GM12878 (cell line): ENCODE measurements at places on chromosomes 1 and 21. TPM values are rescaled to one million over a fixed set of nuclear protein-coding genes. Genes with fewer than 3 reads are reported as not detected.

Gene PGM1
- 57.1 and 58.2 TPM in 2 replicates for total RNA-seq

Gene FNBP1L
- 0.10 and 0.21 TPM in 2 replicates for total RNA-seq

Gene DMBX1
- not detected in 2 replicates for total RNA-seq

Gene CNR2
- total RNA-seq = 13.6 and 15.1 TPM in 2 replicates

Gene IGFN1
- not detected in 2 replicates for total RNA-seq

Gene ODF2L
- total RNA-seq = 16.6 and 17.1 TPM in 2 replicates

DNA sequence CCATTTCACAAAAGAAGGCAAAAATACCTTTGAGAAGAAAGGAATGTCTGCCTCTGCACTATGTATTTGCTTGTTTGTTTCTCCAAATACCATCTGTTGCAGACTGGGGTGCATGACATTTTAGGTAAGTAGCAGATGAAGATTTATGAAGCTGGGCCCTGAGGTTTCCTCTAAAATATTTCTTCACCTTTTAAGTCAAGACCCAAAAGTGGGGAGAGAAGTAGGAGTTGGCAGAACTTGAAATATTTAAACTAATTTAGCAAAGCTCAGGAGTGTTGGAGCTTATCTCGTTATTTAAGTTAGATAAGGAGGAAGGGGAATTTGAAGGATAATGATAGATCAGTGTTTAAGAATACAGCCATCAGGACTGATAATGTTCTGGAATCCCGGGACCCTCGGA is 152.9 kb downstream of the DHRS3 start:
- H3K4me1 ChIP-seq = no peaks in the 10 kb centered on the region
- no peak for DNase-seq
- H3K27me3 ChIP-seq = no peaks in the 10 kb centered on the region
- H3K4me3 ChIP-seq = no peak overlapping the region
- no peak overlapping the region for H3K27ac ChIP-seq

DNA sequence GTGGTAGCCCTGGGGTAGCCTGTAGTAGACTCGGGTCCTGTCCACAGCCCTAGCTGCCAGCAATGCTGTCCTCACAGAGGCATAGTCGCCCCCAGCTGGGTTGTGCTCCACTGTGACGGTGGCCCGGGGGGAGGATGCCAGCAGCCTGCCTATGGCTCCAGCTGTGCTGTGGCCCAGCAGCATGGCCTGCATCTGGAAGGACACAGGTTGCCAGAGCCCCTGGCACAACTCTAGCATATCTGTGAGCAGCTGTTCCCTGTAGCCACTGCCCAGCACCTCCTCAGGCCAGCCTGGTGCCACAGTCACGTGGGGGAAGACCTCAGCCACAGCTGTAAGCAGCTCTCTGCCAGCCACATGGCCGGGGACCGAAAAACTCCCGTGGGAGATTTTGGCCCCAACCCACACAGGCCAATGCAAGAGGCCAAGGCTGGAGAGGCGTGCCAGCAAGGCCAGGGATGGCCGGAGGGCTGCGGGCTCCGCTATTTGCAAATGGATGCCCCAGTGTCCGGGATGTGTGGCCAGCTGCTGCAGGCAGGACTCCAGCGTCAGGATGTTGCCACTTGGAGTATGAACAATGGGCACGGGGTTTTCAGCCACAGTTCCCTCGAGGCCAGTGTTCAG is 13.9 kb downstream of the FAM151A start:
- DNase-seq = no peak
- H3K4me3 ChIP-seq = no peak overlapping the region
- H3K27ac ChIP-seq = no peak overlapping the region
- H3K36me3 ChIP-seq = no peaks in the 10 kb centered on the region

- no peak overlapping the region for H3K4me3 ChIP-seq
- H3K36me3 ChIP-seq = no peaks in the 10 kb centered on the region
- no peak for DNase-seq
- H3K4me1 ChIP-seq = no peaks in the 10 kb centered on the region
- peaks cover 3% of the 10 kb centered on the region; the same call in 1 of the 2 replicates for H3K27me3 ChIP-seq
These were observed 135.1 kb downstream of the RRAGC start for GRCh38 chr1:38724160-38725131.

DNA sequence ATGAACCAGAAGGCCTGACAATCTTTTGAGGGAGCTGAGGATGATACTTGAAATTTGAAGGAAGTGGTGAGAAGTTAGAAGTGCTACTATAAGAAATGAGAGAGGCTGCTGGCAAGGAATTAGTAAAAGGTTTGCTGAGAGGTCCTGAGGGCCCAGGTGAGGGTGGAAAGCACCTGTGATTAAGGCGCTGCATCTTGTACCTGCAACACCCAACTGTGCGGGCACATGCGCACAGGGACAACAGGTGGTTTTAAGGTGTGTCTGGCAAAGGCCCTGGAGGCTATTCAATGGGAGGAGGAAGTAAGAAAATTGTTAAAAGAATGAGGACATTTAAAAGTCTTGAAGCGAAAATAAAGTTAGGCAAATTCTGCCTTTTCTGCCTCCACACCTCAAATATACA is 349.3 kb downstream of the RGS7 start:
- H3K36me3 ChIP-seq = no peaks in the 10 kb centered on the region
- H3K4me3 ChIP-seq = no peak overlapping the region
- no peaks in the 10 kb centered on the region for H3K4me1 ChIP-seq
- no peaks in the 10 kb centered on the region for H3K27me3 ChIP-seq
- H3K27ac ChIP-seq = no peak overlapping the region

GRCh38 chr1:156664767-156665411 is 12.3 kb downstream of the NES start:
- DNase-seq = no peak
- H3K36me3 ChIP-seq = no peaks in the 10 kb centered on the region
- H3K27ac ChIP-seq = peak overlapping the region; percentile 75
- H3K4me3 ChIP-seq = peak overlapping the region; percentile 55
- peaks cover 48% of the 10 kb centered on the region for H3K4me1 ChIP-seq

DNA sequence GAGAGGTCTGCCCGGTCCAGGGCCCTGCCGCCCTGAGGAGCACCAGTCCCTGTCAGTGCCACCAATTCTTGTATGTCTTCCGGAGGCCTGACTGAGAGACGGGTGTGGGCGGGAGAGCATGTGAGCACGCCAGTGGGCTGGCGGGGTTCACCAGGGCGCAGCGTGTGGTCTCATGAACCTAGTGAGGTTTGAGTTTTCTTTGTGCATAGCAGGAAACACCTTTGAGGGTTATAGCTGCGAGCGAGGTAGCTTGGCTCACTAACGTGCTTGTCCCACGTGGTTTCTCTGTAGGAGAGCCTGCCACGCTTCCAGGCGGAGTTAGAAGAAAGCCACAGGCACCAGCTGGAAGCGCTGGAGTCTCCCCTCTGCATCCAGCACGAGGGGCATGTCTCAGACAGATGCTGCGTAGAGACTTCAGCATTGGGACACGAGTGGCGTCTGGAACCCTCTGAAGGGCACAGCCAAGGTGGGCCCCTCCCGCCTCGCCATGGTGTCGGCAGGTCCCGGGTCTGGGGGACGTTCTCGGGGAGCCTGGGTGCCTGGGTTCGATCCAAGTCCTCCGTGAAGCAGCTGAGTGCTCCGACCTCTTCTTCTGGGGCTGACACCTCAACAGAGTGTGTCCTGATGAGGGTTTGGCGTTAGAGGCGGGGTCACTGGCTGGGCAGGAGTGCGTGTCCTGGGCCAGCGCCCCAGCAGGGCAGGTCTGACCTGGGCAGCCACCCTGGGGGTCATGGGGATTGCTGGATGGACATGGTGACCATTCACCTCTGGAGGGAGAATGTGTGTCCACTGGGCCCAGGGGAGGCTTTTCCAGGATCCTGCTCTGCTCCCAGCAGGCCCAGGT is 31.4 kb downstream of the PCNT start:
- H3K4me1 ChIP-seq = peaks cover 3% of the 10 kb centered on the region; the same call in 1 of the 2 replicates
- no peak overlapping the region for H3K27ac ChIP-seq
- DNase-seq = no peak
- H3K4me3 ChIP-seq = no peak overlapping the region
- H3K27me3 ChIP-seq = no peaks in the 10 kb centered on the region

GRCh38 chr1:237664348-237664747 is 226.4 kb downstream of the ZP4 start:
- no peak overlapping the region for H3K4me3 ChIP-seq
- no peaks in the 10 kb centered on the region for H3K27me3 ChIP-seq
- H3K36me3 ChIP-seq = no peaks in the 10 kb centered on the region

- peaks cover 11% of the 10 kb centered on the region for H3K36me3 ChIP-seq
- peaks cover 25% of the 10 kb centered on the region for H3K4me1 ChIP-seq
- H3K4me3 ChIP-seq = no peak overlapping the region
- no peaks in the 10 kb centered on the region for H3K27me3 ChIP-seq
- H3K27ac ChIP-seq = no peak overlapping the region
- no peak for DNase-seq
These were observed 37.5 kb downstream of the CLIC6 start for GRCh38 chr21:34706337-34706736.

- H3K27me3 ChIP-seq = no peaks in the 10 kb centered on the region
- no peak for DNase-seq
- no peak overlapping the region for H3K27ac ChIP-seq
- H3K4me3 ChIP-seq = no peak overlapping the region
- no peaks in the 10 kb centered on the region for H3K4me1 ChIP-seq
- H3K36me3 ChIP-seq = no peaks in the 10 kb centered on the region
These were observed 11.0 kb upstream of the RGS18 start for GRCh38 chr1:192147221-192147620.

GRCh38 chr1:172255223-172255560 is 165.3 kb upstream of the C1orf105 start:
- no peaks in the 10 kb centered on the region for H3K36me3 ChIP-seq
- no peak overlapping the region for H3K4me3 ChIP-seq
- H3K4me1 ChIP-seq = peaks cover 8% of the 10 kb centered on the region; the same call in 1 of the 2 replicates
- no peaks in the 10 kb centered on the region for H3K27me3 ChIP-seq
- no peak overlapping the region for H3K27ac ChIP-seq

DNA sequence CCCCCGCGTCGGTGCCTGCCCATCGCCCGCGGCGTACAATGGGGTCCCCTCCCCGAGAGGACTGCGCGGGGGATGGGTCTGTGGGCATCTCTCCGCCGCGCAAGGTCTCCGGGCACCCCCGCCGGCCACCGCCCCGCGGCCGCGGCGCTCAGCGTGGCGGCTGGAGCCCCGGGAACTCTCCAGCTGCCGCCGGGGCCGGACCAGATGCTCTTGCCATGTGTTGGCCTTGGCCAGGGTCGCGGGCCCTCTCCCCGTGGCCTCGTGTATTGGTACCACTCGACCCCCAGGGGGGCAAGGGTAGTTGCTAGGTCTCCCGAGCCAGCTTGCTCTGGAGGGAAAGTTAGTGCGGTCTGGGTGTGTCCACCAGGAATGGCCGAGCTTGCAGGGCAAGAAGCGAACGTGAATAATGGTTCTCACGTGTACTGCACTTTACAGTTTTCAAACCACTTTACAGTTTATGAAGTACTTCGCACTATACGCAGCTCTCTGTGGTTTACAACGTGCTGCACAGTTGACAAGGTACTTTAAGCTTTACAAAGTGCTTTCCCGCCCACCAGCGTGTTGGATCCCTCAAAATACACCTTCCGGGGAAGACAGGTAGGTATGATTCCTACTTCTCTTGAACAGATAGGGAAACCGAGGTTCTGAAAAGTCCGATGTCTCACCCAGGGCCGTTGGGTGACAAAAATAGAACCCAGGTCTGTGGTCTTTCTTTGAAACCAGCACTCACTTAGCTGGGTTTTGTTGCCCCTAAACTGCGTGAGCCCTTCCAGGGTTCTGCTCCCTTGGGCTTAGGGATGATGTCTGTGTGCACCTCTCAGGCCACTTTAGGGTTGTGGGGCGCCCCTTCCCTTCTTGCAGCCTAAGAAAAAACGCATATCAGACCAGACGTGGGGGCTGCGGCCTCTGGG is 1.2 kb downstream of the EPHB2 start:
- H3K36me3 ChIP-seq = no peaks in the 10 kb centered on the region
- peaks cover 29% of the 10 kb centered on the region for H3K4me1 ChIP-seq
- H3K27ac ChIP-seq = 0 out of 2 replicates have a peak overlapping the region, but pooled peaks have one; percentile 8
- H3K4me3 ChIP-seq = 0 out of 2 replicates have a peak overlapping the region, but pooled peaks have one; percentile 32
- no peak for DNase-seq

GRCh38 chr1:6526316-6526715 is 28.0 kb downstream of the NOL9 start:
- H3K36me3 ChIP-seq = peaks cover 18% of the 10 kb centered on the region
- H3K4me3 ChIP-seq = no peak overlapping the region
- no peaks in the 10 kb centered on the region for H3K4me1 ChIP-seq
- DNase-seq = no peak
- H3K27me3 ChIP-seq = no peaks in the 10 kb centered on the region

DNA sequence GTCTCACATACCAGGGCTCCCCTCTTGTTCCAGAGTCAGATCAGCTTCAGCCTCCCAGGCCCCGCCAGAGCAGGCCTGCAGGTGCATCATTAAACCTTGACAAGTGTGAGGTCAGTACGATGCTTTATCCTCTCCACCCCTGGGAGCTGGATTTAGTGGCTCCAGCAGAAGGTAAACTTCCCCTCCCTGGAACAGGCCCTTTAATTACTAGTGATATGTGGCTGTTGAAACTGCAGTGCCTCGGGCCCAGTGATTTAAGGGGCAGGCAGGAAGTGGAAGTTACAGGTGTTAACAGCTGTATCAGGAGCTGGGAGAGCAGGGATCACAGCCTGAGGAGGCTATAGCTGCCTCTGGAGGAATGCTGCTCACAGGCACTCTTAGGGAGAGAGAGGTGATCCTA is 132.4 kb upstream of the KLHDC7A start:
- no peak overlapping the region for H3K27ac ChIP-seq
- no peaks in the 10 kb centered on the region for H3K27me3 ChIP-seq
- H3K36me3 ChIP-seq = no peaks in the 10 kb centered on the region
- no peak overlapping the region for H3K4me3 ChIP-seq
- peaks cover 10% of the 10 kb centered on the region for H3K4me1 ChIP-seq
- no peak for DNase-seq

DNA sequence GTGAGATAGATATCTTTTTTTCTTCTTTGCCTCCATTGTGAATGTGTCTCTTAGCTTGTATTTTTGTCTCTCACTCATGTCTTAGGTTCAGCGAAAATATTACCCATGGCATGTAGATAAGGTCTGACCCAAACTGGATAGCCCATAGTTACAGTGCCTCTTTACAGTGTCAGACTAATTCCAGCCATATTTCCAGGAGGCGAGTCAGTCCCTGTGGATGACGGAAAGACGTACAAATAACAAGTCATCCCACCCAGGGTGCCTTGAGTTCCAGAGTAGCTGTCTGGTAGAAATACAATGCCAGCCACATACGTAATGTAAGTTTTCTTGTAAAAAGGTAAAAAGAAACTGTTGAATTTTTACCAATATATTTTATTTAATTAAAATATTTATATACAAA is 157.3 kb downstream of the ZNF281 start:
- no peak overlapping the region for H3K4me3 ChIP-seq
- no peak for DNase-seq
- no peaks in the 10 kb centered on the region for H3K36me3 ChIP-seq
- H3K4me1 ChIP-seq = no peaks in the 10 kb centered on the region
- H3K27me3 ChIP-seq = 0 out of 2 replicates have a peak, but pooled peaks cover 2% of the 10 kb centered on the region
